ENCODE measurements at places on chromosomes 6 and 20.

DNA sequence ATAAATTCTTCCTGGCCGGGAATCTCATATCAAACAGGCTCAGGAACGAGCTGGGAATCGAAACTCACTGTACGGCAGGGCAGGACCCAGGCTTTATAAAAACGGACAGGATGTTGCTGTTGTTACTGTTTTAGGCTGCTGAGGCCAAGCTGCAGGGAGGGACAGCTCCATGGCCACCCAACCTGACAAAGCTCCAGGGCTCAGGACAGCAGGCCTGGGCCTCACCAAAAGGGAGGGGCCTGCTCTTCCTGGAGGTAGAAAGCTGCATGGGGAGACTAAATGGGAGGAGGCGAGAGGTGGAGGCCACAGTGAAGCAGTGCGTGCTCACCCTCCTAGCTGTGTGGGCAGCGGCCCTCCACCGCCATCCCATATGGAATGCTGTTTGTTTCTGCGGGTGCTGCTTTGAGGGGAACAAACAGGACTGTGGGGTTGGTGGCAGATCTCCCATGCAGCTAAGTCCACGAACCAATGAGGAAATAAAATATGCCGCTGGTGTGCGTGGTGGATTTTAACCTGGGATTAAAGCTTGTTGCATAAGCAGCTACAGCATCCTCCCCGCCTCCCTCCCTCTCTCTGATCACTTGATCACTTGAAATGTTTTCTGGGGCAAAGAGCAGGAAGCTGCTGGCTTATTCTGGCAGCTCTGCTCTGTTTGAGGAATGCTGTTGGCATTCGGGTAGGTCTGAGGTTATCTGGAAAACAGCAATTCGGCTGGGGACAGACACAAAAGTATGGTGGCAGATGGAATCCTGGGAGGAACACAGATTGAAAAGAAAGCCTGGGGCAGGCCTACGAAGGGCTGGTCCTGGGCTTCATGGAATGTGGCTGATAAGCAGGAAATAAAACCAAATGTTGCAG is 2.4 kb upstream of the ZMYND8 start:
- peak; percentile 45 for DNase-seq

DNA sequence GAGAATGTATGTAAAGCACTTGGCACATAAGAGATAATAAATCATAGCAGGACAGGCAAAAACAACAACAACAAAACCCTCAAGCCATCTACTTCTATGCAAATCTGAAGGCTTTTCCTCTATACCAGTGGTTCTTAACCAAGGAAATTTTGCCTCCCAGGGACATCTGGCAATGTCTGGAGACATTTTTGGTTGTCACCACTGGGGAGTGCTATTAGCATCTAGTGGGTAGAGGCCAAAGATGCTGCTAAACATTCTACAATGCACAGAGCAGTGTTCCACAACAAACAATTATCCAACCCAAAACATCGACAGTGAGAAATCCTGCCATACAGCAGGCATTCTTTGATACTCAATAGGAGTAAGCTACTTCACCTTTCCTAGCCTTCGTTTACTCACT is 28.2 kb downstream of the NDRG3 start:
- DNase-seq, result peak; percentile 27

DNA sequence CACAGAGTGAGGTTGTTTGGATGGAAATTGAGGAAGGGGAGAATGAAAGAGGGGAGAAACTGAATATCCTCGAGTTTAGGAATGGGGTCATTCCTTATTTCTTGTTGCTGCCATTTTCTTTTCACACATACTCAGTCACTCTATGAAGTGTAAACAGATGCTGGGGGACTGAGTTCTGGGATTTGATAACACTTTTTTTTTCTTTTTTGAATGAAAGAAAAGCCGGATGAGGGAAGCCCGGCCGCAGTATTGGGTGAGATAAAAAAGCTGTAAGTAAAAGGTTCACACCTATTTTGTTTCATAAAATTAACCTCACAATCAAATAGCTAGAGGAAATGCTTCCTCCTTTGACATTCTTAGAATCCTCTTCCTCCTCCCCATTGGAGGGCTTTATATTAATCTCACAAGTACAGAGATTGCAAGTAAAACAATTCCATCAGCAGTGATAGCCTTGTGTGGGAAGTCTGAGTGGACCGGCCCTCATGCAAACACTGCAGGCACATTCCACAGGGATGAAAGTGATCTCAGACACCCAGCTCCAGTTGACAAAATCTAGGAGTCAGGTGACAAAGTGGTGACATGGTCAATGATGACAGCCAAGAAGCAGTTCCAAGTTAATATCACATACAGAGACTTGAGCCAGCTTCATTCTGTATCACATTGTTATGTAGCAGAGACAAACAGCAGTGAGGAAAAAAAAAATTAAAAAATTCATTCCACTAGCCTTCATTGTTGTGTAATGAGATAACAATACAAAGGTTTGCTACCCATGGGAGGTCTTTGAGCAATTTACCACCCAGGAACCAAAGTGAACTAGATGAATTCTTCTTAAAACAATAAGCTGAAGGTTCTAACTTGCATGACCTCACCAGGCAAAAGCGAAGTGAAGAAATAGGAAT is 391.1 kb upstream of the HSF2 start:
- DNase-seq, result no peak

- DNase-seq, result no peak
Measured at GRCh38 chr20:32072168-32072750, 20.2 kb downstream of the HCK start.

GRCh38 chr6:56984361-56984760 is 29.5 kb downstream of the BEND6 start:
- DNase-seq, result no peak

DNA sequence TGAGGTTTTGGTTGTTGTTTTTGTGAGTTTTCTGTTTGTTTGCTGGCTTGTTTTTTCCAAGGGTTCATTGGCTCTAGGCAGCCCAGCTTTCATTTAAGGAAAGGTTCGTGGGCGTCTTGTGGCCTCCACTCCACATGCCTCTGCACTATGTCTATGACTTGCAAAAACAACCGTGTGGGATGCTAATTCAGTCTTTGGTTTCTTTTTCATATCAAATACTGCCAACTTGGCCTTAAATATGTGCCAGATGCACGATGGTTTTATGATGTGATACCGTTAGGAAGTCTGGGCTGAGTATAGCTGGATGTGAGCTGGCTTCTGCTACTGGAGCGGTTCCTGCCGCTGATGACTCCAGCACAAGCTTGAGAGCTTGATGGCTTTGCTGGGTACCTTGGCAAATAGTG is 96.3 kb downstream of the BMP2 start:
- no peak for DNase-seq

GRCh38 chr6:34138191-34138590 is 7.7 kb downstream of the GRM4 start:
- no peak for DNase-seq

GRCh38 chr6:119312875-119313338 is 36.7 kb downstream of the MAN1A1 start:
- peak; percentile 17 for DNase-seq

GRCh38 chr6:40504274-40504673 is 82.9 kb downstream of the LRFN2 start:
- DNase-seq, result no peak

GRCh38 chr20:11965602-11966001 is 47.9 kb downstream of the BTBD3 start:
- DNase-seq, result no peak

DNA sequence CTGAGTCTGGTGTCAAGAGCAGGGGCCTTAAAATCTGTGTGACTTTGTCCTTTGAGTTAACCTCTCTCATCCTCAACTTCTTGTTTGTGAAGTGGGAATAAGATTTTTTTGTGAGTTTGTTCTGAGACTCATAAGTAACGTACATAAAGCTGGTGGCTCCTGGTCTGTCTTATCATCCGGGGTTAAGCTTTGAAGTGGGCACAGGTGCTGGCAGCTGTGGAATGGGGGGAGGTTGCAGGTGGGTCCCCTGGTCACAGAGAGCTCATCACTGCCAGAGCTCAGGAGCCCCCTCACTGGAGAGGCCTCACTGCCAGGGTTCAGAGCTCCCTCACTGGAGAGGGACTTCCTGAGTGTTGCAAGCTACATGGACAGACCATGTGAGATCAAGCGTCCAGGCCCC is 174.1 kb downstream of the NRN1 start:
- no peak for DNase-seq

All from CD4-positive, alpha-beta T cell treated with Interleukin-6 for 4 hours (primary cell).